ENCODE measurements at places on chromosomes 16 and 17. TPM values are rescaled to one million over a fixed set of nuclear protein-coding genes. Genes with fewer than 3 reads are reported as not detected.
A peak's percentile ranks its signal among the peaks of the same experiment; 100 is the strongest.

GRCh38 chr17:40559954-40560591 lies 5.2 kb downstream of the CCR7 start:
- peak overlapping the region; percentile 95 for H3K4me3 ChIP-seq
- H3K4me1 ChIP-seq = peaks cover 61% of the 10 kb centered on the region
- DNase-seq = peak; percentile 77

DNA sequence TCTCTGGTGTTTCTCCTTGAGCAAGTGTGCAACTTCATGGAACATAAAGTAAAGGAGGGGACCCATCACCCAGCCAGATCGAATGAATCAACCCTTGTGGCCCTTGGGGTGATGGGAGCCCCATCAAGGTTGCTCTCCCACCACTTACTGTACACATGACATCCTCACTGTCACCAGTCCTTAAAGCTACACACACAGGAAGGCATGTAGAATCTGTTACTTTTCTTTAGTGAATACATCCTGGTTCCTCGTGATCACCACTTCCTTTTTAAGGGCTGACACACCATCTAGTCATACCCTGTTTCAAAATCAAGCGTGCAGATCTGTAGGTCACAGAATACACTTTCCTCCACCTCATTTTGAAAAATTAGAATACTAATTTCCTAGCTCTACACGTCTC lies 22.6 kb upstream of the MPHOSPH6 start:
- peak; percentile 15 for DNase-seq
- H3K27ac ChIP-seq = peak overlapping the region; percentile 86
- no peak overlapping the region for H3K4me3 ChIP-seq
- peaks cover 8% of the 10 kb centered on the region for H3K27me3 ChIP-seq
- H3K36me3 ChIP-seq = peaks cover 3% of the 10 kb centered on the region
- peaks cover 28% of the 10 kb centered on the region for H3K4me1 ChIP-seq

Gene ZBTB4
- total RNA-seq = 20.3 TPM

DNA sequence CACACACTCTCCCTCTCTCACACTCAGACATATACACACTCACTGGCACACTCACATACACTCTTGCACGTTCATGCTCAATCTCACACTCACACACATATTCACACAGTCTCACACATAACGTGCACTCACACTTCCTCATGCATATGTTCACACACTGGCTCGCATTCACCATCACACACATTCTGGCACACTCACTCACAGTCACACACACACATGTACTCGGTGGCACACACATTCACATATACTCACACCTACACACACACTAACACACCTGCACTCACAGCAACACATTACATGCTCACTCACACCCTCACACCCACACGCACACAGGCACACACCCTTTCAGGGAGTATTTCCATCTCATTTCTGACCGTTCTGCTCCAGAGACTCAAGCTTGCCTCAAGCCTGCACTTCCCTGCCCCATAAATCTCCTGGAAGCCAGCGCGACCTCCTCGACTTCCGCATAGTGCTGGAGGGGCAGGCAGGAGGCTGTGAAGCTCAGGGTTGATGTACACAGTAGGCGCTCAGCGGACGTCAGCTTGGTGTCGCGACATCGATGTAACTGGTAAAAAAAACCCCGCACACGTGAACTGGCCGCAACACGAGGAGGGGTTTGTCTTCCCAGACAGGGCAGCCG lies 66.7 kb upstream of the FOXF1 start:
- peaks cover 6% of the 10 kb centered on the region for H3K27me3 ChIP-seq
- no peak overlapping the region for H3K4me3 ChIP-seq
- H3K36me3 ChIP-seq = no peaks in the 10 kb centered on the region
- no peak overlapping the region for H3K27ac ChIP-seq
- H3K4me1 ChIP-seq = no peaks in the 10 kb centered on the region

Measured in activated T-helper 2 cell treated with anti-CD3 and anti-CD28 coated beads, Interferon-gamma antibody, Interleukin-2, Interleukin-4, amounts not matched to agents 10 μg/mL and 5 μg/mL and 100 μg/mL, durations not matched to agents 14 hours and 24 hours and 36 hours (primary cell).